Muscle of arm (tissue), 14 donors: ENCODE measurements at places on chromosomes 16 and 17. TPM values are rescaled to one million over a fixed set of nuclear protein-coding genes. Genes with fewer than 3 reads are reported as not detected.

The EVPLL gene
- not detected for polyA plus RNA-seq

The FBXW10B gene
- 2.5 TPM for polyA plus RNA-seq

The ALOX12B gene
- polyA plus RNA-seq, result not detected

The CASKIN1 gene
- 1.5 TPM for polyA plus RNA-seq

The RTN4RL1 gene
- 1.7 TPM for polyA plus RNA-seq

DNA sequence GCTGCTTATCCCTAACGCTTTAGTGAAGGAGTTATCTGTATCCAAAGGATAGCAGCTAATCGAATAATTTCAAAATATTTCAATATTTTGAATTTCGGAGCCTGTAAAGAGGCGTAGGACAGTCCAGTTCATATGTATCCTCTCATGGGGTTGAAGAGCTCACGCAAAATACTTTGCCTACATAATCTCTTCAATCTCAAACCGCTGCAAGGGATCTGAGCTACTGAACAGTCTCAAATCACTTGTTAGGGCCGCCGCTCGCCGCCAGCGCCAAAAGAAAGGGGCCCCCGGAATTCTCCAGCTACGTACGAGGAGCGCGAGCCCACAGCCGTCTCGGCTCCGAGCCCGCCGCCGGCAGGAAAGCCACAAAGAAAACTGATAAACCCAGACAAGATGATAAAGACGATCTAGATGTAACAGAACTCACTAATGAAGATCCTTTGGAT is 601 bp upstream of the RFWD3 start:
- peak; percentile 45 for DNase-seq

GRCh38 chr16:53933407-53933806 is 229.5 kb downstream of the FTO start:
- no peak for DNase-seq

DNA sequence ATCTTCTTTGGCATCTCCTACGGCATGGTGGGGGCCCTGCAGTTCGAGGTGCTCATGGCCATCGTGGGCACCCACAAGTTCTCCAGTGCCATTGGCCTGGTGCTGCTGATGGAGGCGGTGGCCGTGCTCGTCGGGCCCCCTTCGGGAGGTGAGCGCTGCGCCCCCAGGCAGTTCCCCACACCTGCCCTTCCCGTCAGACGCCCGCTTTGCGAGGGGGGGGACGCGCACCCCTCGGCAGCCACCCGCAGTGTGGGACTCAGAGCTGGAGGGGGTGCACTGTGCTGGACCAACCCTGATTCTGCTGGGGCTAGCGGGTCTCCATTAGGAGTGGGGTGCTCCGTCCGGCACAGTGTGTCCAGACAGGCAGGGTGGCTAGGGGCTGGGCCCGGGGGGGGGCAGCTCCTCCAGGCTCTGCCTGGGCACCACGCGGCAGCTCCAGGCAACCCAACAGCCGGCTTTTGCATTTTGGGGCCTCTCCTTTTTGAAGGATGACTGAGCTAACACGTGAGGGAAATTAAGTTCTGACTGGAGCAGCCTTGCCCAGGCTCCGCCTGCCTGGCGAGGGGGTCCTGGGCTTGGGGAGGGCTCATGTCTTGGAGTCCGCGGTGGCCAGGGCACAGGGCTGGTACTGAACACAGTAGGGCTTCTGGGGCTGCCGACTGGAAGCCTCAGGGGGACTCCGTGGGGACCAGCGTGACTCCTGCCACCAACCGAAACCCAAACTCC is 9.1 kb downstream of the SLC16A3 start:
- no peak for DNase-seq

DNA sequence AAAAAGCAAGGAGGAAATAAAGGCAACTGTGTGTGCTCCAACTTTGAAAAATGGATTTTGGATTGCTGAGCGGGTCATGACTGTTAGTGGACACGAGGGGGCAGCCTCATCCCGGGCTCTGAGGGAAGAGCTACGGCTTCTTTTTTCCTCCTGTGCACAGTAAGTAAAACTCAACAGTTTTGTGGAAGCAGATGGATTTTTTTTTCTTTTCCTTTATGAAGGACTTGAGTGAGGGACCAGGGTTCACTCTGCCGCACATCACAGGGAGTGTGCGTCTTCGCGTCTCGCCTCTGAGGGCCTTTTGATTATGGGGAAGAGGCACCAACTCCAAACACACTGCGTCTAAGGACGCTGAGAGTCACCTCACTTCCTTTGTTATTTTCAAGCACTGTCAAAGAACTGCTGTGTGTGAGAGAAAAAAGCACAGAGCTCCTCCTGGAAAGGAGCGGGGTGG is 80.3 kb upstream of the GOT2 start:
- DNase-seq, result peak; percentile 66

GRCh38 chr16:82819286-82819685 is 192.5 kb downstream of the CDH13 start:
- no peak for DNase-seq
